MV-4-11 (cell line): ENCODE measurements at places on chromosomes 16 and 17.

DNA sequence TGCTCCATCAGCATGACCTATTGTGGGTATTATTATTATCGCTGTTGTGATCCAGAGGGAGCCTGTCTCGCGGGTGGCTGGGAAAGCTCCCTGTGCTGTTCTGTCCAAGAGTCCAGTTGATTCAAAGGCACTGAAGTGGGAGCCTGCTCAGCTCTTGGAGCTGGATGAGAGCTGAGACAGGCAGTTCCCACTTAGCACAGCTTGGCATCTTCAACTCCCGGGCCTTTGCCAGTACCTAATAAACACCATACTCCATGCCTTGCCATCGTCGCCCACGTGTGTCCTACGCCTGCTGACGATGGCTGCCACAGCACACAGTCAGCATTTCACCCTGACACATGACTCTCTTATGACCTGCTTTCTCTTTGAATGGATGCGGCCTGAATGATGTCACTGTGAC lies 32.6 kb downstream of the RTN4RL1 start:
- DNase-seq = no peak

GRCh38 chr17:27245230-27245696 lies 48.7 kb upstream of the WSB1 start:
- peak; percentile 95 for DNase-seq

DNA sequence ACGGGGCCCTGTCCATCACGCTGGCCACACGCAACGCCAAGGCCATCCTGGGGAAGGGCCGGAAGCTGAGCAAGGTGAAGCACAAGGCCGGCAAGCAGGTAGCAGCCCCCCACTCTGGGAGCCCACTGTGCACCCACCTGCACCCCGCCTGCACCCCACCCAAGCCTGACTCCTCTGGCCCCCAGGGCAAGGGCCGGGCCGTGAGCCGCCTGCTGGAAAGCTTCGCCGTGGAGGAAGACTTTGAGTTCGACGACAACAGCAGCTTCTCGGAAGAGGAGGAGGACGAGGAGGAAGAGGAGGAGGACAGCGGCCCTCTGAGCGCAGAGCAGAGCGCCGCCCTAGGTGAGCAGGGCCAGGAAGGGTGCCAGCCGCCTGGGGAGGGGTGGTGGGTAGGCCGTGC lies 54.0 kb downstream of the ACTG1 start:
- no peak for DNase-seq

- DNase-seq = no peak
These were observed 31.4 kb upstream of the NETO2 start for GRCh38 chr16:47175152-47175551.

DNA sequence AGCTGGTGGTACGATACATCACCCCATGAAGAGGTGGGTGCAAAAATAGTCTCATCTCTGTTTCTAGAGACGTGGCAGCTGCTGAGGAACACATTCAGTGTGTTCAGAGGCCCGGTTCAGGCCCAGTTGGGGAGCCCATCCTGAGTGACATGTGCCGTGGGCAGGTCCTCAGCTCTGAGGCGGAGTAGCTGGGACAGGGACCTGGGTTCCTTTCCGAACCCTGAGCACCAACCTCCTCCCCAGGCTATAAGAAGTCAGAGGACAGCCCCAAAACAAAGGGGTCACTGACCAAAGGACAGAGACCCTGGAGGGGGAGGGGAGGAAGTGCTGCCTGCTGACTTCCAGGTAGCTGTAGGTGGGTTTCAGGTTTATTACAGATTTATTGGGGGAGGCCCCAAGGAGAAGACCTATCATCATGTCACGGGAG lies 5.1 kb downstream of the LDHD start:
- no peak for DNase-seq

DNA sequence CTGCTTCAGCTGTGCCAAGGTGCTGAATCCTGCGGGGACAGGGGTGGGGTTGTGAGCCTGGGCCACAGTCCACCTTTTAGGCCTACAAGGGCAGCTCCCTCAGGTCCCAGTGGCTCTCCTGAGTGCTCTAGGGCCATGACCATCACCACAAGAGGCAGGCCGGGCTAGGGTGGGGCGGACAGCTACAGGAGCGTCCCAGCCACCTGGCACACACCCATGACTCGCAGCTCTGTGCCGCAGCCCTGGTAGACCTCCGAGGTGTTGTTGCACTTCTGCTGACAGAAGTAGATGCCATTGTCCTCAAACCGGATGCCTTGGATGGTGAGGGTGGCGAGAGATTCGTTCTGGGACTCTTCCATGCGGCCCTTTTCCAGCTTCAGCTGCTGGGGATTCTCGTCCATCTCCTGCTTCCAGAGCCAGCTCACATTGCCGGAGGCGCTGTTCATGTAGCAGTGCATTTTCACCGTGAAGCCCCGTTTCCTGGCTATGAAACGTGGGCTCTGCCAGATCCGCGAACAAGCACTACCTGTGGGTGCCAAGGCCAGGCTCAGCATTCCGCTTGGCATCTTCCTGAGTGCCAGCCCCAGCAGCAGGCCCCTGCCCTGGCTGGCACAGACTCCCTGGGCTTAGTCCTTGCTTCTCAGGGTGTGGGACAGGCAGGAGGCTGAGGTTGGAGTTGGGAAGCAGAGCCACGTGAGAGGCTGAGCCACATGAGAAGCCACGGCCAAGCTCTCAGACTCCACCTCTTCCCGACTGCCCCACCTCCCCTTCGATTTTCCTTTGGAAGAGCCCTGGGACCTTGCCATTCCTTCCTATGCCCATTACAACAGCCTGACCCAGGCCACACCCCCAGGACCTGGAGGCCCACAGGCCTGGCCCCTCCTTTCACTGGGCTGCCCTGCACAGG lies 2.0 kb downstream of the CD79B start:
- no peak for DNase-seq

- DNase-seq = no peak
These were observed 23.6 kb upstream of the CBX2 start for GRCh38 chr17:79754370-79754769.

GRCh38 chr17:55521186-55521585 lies 9.9 kb upstream of the SMIM36 start:
- peak; percentile 90 for DNase-seq

DNA sequence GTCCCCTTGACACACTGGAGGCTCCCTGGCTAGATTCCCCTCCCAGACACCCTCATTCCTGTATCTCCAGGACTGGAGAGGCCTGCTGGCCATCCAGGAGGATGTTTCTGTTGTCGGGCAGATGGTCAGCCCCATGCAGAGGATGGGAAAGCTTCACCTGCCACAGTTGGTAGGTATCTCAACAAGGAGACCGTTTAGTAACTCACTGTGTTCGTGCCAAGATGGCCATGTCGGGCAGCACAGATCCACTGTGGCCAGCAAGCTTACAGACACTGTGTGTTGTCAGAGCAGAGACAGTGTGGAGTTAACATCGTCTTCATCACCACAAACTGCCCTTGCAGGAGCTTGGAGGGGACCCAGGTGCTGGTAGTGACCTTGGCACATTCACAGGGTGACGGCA lies 390.9 kb downstream of the SEC14L1 start:
- no peak for DNase-seq

GRCh38 chr17:81832608-81833159 lies 407 bp downstream of the MCRIP1 start:
- no peak for DNase-seq
